ENCODE measurements at places on chromosomes 6 and 20. TPM values are rescaled to one million over a fixed set of nuclear protein-coding genes. Genes with fewer than 3 reads are reported as not detected.

Gene NKAIN4
- not detected for total RNA-seq

Gene KCNQ5
- 3.9 TPM for total RNA-seq

Gene RFX6
- not detected for total RNA-seq

DNA sequence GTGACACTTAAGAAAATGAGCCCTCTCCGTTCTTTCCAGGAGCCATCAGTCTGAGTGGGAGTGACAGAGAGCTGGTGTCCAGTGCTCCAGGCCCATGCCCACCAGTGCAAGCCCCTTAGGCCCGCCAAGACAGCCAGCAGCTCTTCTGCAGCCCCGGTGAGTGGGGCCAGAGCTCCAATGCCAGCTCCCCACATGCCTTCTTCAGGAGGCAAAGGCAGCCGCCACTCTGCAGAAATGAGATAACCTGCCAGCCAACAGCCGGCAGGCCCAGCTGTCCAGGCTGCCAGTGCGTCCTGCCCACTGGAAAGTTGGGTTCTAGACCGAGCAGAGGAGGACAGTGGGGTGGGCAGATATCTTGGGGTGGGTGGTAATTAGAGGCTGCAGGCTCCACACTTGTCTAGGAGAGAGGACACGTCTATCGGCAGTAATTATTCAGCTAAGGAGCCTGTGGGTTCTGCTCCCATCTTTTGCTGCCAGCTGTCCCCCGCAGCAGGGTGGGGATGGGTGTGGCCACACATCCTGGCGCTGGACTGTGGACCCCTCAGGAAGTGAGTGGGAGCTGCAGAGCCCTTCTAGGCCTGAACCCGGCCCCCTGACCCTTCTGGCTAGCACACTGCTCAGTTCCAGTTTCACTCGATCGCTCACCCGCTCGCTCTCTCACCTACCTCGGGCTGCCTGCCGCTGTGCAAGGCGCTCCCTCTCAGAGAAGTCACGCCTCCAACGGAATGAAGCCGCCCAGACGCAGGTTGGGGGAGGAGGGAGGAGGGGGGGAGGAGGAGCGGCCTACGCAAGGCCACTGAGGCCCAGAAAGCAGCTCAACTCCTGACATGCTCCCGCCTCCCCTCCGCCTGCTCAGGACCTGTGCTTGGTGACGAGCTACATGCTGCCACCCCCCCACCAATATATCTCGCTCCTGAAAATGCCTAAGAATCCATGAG, 3.6 kb downstream of the GRM4 start:
- H3K4me1 ChIP-seq, result peaks cover 25% of the 10 kb centered on the region
- H3K4me3 ChIP-seq, result no peak overlapping the region
- H3K27me3 ChIP-seq, result peaks cover 7% of the 10 kb centered on the region
- H3K36me3 ChIP-seq, result no peaks in the 10 kb centered on the region
- no peak overlapping the region for H3K27ac ChIP-seq

- no peak for DNase-seq
- H3K27me3 ChIP-seq, result no peaks in the 10 kb centered on the region
- no peaks in the 10 kb centered on the region for H3K36me3 ChIP-seq
- H3K27ac ChIP-seq, result no peak overlapping the region
Observed at GRCh38 chr6:116156405-116157326, 30.7 kb upstream of the COL10A1 start.

DNA sequence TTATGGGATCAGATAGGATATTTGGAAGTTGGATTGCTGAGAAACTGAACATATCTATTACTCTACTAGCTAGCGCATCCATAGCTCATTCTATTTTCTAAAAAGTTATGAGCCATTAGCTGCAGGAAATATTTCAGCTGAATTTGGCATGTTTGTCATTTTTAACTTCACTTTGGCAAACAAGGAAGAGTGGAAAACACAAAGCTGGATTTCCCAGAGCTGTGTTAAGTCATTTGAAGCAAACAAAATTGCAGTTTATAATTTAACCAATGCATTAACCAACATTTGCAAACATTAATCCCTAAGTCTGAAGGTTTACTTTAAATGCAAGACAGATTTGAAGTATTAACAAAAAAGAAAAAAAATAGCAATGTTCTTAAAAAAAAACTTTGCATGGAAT, 1.2 kb downstream of the ALDH8A1 start:
- H3K4me3 ChIP-seq, result no peak overlapping the region
- H3K27me3 ChIP-seq, result no peaks in the 10 kb centered on the region
- H3K4me1 ChIP-seq, result no peaks in the 10 kb centered on the region
- no peaks in the 10 kb centered on the region for H3K36me3 ChIP-seq

DNA sequence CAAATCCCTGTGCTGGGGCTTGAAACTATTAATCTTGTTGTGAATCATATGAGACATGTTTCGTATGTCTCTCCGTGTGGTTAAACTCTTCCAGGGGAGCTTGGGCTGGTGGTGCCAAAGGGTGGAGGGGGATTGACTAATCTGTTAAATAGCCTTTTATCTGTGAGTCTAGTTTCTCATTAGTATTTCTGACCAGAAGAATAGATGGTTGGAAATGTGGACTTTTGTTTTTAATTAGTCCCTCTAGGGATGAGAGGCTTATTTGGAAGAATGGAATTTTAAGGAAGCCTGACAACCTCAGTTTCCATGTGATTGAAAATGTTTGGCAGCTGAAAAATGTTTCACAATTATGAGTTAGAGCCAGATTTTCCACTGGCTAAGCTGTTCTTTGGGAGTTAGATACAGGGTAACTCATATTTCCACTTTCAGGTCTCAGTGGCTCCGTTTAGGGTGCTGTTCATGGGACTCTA, 117.3 kb downstream of the BCKDHB start:
- H3K4me1 ChIP-seq, result no peaks in the 10 kb centered on the region
- H3K27ac ChIP-seq, result no peak overlapping the region
- H3K27me3 ChIP-seq, result no peaks in the 10 kb centered on the region
- H3K4me3 ChIP-seq, result no peak overlapping the region

GRCh38 chr6:160363016-160363996, 15.1 kb downstream of the SLC22A3 start:
- no peak overlapping the region for H3K4me3 ChIP-seq
- H3K36me3 ChIP-seq, result no peaks in the 10 kb centered on the region
- no peaks in the 10 kb centered on the region for H3K27me3 ChIP-seq

Data from vagina (tissue), 2 donors.